ENCODE measurements at places on chromosomes 6 and 20.

GRCh38 chr6:159996626-159997497, 28.0 kb downstream of the IGF2R start:
- no peaks in the 10 kb centered on the region for H3K27me3 ChIP-seq
- H3K36me3 ChIP-seq, result no peaks in the 10 kb centered on the region
- DNase-seq, result no peak
- no peak overlapping the region for H3K27ac ChIP-seq
- no peak overlapping the region for H3K4me3 ChIP-seq

GRCh38 chr6:4164456-4164855, 29.1 kb upstream of the ECI2 start:
- no peaks in the 10 kb centered on the region for H3K36me3 ChIP-seq
- DNase-seq, result no peak
- H3K4me1 ChIP-seq, result no peaks in the 10 kb centered on the region
- H3K27ac ChIP-seq, result no peak overlapping the region
- H3K27me3 ChIP-seq, result no peaks in the 10 kb centered on the region

GRCh38 chr6:46279874-46280273, 109.1 kb upstream of the ENPP5 start:
- H3K27ac ChIP-seq, result no peak overlapping the region
- H3K4me3 ChIP-seq, result no peak overlapping the region
- peaks cover 11% of the 10 kb centered on the region for H3K27me3 ChIP-seq
- no peaks in the 10 kb centered on the region for H3K36me3 ChIP-seq
- H3K4me1 ChIP-seq, result no peaks in the 10 kb centered on the region
- no peak for DNase-seq

GRCh38 chr20:64077876-64078551, 1.3 kb downstream of the RGS19 start:
- peaks cover 13% of the 10 kb centered on the region for H3K36me3 ChIP-seq
- no peak for DNase-seq
- H3K27me3 ChIP-seq, result no peaks in the 10 kb centered on the region

- no peak overlapping the region for H3K27ac ChIP-seq
- no peaks in the 10 kb centered on the region for H3K36me3 ChIP-seq
- H3K27me3 ChIP-seq, result no peaks in the 10 kb centered on the region
- no peak overlapping the region for H3K4me3 ChIP-seq
- DNase-seq, result no peak
Observed at GRCh38 chr6:52595000-52595795, 18.3 kb upstream of the TRAM2 start.
